ENCODE measurements at places on chromosomes 3 and 15.

DNA sequence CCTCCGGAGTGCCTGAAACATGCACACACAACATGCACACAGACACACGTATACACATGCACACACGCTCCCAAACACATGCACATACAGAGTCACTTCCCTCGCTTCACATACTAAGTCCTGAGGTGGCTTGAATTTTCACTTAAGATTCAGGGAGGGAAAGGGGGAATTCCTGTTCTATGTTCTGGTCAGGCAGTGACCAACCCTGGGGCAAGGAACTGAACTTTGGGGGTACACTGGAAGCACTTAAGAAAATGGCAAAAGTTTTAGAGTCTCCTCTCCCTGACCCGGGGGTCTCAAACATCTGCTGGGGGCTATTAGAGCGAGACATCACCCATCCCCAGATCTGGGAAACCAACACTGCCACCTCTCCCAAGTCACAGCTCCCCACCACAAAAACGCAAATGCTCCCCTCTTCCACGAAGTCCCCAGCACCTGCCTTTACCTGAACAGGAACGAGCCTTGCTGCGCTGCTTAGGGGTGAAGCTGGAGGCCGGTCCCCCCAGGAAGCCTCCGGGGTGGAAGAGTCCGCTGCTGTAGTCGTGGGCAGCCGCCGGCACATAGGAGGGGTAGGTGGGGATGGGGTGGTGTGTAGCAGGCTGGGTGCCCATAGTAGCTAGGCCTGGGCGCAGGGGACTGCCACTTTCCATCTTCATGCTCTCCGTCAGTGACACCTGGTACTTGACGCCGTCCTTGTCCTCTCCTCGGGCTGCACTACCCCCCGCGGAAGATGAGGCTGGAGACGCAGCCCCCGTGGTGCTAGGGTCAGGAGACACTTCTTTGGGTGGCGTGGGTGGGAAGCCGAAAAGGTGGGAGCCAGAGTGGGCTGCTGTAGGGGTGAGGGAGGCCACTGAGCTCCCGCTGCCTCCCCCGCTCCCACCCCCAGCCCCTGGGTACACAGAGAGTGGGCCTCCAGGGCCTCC, 7.5 kb downstream of the GATA2 start:
- no peak for DNase-seq

DNA sequence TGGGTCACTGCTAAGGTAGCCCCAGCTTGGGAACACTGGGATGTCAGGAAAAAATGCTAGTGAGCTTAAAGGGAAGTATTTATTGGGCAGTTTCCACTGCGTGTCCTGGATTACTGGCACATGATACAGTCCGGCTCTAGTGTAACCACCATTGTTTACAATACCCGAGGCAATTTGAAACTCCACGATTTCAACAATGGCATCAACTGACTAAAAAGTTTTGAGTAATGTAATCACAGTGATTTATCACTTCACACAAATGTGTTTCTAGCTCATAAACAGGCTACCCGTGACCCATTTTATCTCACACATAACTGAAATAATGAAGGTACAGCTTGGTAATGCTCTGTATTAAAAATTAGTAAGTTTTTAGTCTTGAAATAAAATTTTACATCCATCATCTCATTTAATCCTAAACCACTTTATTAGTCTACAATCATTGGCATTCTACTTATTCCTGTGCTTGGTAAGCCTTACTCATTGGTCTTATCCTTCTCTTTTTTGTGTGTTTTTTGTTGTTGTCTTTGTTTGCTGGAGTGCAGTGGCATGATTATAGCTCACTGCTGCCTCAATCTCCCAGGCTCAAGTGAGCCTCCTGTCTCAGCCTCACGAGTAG, 7.6 kb downstream of the ZMAT3 start:
- no peak for DNase-seq

- no peak for DNase-seq
Observed at GRCh38 chr3:169028716-169029115, 634.8 kb downstream of the MECOM start.

GRCh38 chr3:177465257-177465642, 268.0 kb upstream of the TBL1XR1 start:
- no peak for DNase-seq

- DNase-seq: peak; percentile 57
Observed at GRCh38 chr3:32435911-32436815, 44.5 kb downstream of the CMTM7 start.

- no peak for DNase-seq
Observed at GRCh38 chr3:197031315-197032285, 2.0 kb upstream of the MELTF start.

DNA sequence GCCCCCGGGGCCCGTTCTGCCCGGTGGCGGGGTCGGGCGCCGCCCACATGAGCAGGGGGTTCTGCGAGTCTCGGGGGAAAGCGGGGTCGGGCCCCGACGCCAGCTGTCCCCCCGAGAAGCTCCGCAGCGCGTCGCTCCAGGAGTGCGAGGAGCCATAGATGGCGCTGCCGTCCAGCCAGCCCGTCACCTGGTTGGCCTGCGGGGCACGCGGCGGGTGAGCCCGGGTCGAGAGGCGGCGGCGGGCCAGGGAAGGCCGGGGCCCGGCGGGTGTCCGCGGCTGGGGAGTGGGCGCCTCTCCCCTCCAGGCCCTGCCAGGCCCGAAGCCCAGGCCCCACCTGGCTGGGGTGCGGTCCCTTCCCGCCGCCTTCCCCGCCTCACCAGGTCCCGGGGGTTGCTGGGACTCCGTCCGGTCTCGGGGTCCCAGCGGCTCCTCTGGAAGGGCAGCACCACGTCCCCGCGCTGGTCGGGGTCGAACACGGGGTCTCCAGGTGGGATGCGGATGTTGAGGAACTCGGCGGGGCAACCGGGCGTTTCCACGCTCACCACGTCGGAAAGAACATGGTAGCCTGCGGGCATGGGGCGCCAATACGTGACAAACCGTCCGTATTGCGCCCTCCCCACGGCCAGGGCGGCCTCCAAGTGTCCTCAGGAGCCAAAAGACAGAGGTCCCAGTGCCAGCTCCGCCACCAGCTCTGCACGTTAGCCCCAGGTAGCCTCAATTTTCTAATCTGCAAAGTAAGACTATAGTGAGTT, 2.4 kb downstream of the DUOX2 start:
- DNase-seq: no peak

Measured in OCI-LY7 (cell line).